ENCODE measurements at places on chromosomes 11 and 22. TPM values are rescaled to one million over a fixed set of nuclear protein-coding genes. Genes with fewer than 3 reads are reported as not detected.

GRCh38 chr22:49894322-49895054, 23.8 kb downstream of the ALG12 start:
- DNase-seq, result no peak

DNA sequence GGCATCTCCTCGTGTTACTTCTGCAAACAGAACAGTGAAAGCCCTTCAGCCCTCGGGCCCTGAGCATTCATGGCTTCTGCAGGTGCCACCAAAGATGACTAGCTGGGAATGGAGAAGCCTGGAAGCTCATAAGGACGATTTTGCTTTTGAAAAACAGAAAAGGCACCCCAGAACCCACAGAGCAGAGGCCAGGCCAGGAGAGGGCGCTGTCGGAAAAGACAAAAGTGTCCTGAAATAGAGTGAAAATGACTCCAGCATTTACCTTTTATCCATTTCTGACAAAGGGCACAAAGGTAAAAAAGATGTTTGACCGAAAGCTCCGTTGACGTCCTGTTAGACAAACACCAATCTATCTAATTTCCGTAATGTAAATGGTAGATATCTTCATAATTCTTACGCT, 37.6 kb downstream of the ZNF195 start:
- DNase-seq, result peak; percentile 63

CBX7 gene
- total RNA-seq, result 73.9 TPM

DNA sequence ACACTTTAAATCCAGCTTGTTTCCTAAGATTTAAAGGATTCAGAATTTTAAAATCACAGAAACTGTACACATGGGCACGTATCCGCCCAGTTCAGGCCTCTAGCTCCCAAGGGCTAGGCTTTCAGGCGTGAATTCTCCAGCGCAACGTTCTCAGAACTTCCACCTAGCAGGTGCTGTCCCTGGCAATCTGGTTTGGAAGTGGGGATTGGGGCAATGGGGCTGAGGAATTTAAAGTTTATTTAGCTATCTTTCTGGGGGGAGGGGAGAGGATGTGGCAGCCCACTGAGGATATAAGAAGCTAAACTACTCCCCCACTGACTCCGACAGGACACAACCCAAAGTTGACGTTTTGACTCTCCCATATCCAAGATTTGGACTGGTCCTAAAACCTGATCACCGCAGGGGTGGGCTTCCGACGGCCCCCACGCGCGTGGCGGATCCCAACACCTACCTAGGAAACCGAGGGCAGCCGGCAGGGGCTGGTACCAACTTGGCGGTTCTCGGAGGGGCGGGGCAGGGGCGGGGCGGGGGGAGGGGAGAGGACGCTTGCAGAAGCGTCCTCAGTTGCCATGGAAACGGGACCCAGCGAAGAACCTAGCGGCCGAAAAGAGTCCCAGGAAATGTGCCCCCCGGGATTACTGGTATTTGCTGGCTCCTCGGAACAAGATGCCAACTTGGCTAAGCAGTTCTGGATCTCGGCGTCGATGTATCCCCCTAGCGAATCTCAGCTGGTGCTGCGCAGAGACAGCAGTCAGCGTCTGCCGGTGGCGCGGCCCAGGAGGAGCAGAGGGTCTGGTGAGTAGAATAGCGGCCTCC, at the start of gene HOATZ:
TSS of gene HOATZ (plus strand) at position 563 of the 816 bp plus-strand sequence. CDS start at position 570, 7 bp downstream.
- DNase-seq, result no peak

SF1 gene
- 1,622 TPM for total RNA-seq

- no peak for DNase-seq
These were observed 28.2 kb downstream of the SIK3 start for GRCh38 chr11:117070016-117070415.

DNA sequence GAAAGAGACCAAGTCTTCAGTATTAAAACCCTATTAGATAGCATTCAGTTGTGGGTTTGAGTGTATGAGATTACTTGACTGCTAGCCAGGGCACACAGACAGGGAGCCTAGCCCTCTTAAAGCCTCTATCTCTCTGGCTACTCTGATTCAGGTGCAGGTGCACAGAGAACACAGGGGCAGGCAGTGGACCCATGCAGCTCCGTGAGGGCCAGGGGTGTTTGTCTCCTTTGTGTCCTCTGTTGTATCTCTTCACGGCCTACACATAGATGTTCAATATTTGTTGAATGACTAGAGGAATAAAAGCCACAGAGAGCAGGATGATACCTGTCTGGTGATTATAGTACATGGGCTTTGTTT, 21.5 kb upstream of the AIFM3 start:
- DNase-seq, result no peak

ART5 gene
- not detected for total RNA-seq

DNA sequence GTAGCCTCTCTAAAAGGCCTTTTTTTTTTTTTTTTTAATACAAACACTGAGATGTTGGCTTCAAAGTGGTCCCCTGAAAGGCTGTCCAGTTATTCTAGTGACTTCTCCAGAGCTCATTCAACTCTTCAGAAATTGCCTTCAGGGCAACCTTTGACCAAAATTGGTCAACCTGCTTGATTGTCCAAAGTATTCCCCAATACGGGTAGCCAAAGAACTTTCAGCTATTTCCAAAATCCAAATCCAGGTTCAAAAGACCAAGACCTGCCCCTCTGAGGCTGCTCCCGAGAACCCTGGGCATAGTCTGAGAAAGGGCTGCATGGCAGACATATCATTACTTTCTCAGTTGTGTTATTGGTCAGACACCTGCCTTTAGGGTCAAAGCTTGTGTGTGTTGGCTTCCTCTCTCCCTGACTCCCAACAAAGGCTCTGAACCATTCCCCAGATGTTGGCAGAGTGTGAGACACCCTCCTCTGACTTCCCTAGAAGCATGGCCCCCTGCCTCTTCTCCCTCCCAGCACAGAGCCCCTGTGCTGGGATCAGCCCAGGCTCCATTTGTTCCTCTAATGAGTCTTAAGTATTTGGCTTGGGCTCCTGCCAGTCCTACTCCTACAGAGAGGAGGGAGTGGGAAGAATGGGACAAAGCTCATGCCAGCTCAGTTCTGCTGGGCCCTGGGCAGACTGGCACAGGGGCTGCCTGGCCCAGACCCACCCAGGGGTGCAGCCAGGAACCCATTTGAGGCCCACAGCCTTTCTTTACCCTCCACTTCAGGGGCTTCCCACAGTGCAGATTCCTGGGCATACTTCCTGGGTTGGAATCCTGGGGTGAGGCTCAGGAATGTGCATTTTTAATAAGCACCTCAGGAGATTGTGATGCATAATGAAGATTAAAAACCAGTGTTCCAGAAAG, 30.3 kb downstream of the TNKS1BP1 start:
- no peak for DNase-seq

Measured in T-helper 17 cell (primary cell).